ENCODE measurements at places on chromosomes 2 and 18. TPM values are rescaled to one million over a fixed set of nuclear protein-coding genes. Genes with fewer than 3 reads are reported as not detected.

DNA sequence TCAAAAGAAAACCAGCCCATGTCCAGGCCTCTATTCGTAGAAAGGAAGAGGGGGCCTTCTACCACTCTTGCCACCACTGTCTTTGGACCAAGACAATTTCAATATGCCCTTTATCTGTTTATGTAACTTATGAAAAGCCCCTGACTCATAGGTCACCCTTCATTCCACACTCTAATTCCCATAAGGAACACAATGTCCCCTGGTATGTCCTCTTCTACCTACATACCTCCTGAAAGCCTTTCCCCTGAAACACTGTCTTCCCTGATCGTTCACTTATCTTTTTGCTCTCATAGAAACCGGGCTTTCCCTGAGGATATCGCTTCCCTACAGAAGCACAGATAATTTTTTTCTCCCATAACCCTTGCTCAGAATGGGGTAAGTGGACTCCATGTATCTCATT is 13.3 kb downstream of the EIF2AK3 start:
- DNase-seq = no peak

DNA sequence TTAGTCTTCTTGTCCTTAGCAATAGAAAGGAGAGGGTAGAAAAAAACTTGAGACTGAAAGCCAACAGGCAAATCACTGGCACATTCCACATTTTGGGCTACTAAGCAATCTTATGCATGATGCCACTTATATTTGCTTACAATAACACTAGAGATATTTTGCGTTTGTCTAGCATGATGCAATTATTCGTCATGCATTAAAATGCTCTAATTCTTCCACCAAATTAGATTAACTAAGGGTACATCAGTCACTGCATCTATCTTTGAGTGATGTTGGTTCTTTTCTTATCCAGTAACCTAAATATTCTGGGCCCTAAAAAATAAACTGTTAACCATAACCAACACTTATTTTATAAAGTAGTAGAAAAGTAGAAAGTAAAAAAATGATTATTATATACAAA is 1311.7 kb upstream of the CDH2 start:
- DNase-seq = no peak

SLC30A3 gene
- total RNA-seq = 4.8 TPM

DNA sequence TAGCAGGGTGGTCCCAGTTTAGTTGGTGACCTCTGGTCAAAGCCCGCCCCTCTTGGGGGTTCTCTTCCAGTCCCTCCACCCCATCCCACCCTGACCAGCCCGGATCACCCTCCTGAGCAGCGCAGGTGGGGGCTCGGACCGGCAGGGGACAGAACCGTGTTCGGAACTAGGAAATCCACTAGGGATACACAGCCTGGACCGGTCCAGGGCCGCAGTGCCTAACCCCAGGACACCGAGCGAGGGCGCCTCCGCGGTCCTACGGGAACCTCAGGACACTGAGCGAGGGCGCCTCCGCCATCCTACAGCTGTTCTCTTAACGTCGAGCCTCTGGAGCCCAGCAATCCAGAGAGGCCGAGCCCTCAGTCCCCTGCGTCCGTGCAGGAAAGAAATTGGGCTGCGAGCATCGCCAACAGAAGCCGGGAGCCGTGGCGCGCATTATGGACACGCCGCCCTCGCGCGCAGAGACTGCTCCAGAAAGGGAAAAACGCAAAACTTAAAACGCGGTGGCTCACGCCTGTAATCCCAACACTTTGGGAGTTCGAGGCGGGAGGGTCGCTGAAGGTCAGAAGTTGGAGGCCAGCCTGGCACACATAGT is 8.5 kb downstream of the RAX start:
- DNase-seq = no peak

- peak; percentile 22 for DNase-seq
These were observed 4.9 kb downstream of the ZAP70 start for GRCh38 chr2:97718051-97718882.

- no peak for DNase-seq
These were observed 349.7 kb upstream of the ST6GAL2 start for GRCh38 chr2:107235491-107236254.

Data from left cardiac atrium (tissue), 4 donors.